ENCODE measurements at places on chromosomes 2 and 18. TPM values are rescaled to one million over a fixed set of nuclear protein-coding genes. Genes with fewer than 3 reads are reported as not detected.
A peak's percentile ranks its signal among the peaks of the same experiment; 100 is the strongest.

Gene TRPM8
- total RNA-seq: not detected

DNA sequence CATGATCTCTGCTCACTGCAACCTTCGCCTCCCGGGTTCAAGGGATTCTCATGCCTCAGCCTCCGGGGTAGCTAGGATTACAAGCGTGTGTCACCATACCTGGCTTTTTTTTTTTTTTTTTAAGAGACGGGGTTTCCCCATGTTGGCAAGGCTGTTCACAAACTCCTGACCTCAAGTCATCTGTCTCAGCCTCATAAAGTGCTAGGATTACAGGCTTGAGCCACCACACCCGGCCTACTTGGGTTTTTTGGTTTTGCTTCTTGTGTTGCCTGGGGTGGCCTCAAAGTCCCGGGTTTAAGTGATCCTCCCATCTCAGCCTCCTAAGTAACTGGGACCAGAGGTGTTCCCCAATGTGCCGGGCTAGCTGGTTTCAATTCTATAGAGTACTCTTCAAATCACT is 64.6 kb downstream of the NAPG start:
- H3K27me3 ChIP-seq: peaks cover 9% of the 10 kb centered on the region

DNA sequence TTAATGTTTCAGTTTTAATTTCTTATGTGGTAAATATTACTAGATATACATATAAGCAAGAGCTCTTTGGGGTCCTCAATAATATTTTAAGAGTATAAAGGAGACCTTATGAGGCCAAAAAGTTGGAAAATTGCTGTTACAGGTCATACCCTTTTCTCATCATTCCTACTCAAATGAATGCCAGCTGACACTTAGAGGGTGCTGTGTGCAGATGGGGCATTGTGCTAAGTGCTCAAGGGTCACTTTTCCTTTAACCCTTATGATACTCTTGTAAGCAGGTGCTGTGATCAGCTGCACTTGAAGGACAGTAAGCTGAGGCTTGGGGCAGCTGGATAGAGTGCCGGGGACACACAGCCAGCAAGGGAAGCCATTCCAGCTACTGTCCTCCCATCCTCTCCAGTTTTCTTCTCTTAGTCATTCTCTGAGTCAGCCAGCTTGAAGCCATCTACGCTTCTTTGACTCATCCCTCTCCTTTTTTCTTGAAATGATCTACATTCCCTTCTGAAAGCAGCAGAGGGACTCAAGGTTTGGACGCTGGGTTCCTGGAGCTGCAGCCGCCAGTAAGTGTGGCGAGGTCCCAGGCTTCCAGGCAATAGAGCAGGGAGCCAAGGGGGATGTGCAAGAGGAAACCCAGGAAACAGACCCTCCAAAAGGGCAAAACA is 42.0 kb upstream of the CREB1 start:
- DNase-seq: no peak
- peaks cover 10% of the 10 kb centered on the region for H3K4me1 ChIP-seq
- peak overlapping the region; percentile 29 for H3K27ac ChIP-seq
- H3K27me3 ChIP-seq: no peaks in the 10 kb centered on the region

Gene LRRTM1
- total RNA-seq: not detected

DNA sequence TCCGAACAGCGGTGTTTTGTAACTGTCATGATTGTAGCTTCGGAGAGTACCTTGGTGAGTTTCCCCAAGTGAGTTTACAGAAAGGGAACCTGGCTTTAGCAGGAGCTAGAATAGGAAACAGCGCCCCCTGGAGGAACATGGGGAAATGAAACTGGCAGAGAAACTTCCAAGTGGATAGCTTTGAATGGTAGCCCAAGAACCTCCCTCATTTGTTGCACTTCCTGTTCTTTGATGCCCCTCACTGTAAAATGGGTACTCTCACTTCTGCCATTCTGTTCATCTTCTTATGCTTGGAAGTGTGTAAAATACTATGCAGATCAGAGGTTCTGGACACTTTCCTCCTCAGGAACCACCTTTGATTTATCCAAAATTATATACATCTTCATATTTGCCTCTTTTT is 36.2 kb downstream of the CHST10 start:
- no peaks in the 10 kb centered on the region for H3K36me3 ChIP-seq
- H3K27me3 ChIP-seq: peaks cover 48% of the 10 kb centered on the region
- no peak overlapping the region for H3K4me3 ChIP-seq
- H3K4me1 ChIP-seq: peaks cover 2% of the 10 kb centered on the region
- no peak overlapping the region for H3K27ac ChIP-seq
- DNase-seq: peak; percentile 88

DNA sequence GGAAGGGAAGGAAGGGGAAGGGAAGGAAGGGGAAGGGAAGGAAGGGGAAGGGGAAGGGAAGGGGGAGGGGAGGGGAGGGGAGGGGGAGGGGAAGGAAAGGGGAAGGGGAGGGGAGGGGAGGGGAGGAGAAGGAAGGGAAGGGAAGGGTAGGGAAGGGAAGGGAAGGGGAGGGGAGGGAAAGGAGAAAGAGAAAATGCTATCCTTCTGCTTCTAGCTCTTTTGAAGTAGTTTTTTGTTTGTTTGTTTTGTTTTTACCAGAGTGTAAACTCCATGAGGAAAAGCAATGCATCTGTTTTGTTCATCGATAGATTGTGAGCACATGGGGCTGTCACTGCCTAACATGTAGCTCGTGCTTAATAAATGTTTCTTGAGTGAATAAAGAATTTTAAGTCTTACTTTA is 1592.7 kb upstream of the ACVR2A start:
- H3K27me3 ChIP-seq: no peaks in the 10 kb centered on the region
- H3K27ac ChIP-seq: no peak overlapping the region
- no peaks in the 10 kb centered on the region for H3K36me3 ChIP-seq
